ENCODE measurements at places on chromosomes 16 and 17.
A peak's percentile ranks its signal among the peaks of the same experiment; 100 is the strongest.

DNA sequence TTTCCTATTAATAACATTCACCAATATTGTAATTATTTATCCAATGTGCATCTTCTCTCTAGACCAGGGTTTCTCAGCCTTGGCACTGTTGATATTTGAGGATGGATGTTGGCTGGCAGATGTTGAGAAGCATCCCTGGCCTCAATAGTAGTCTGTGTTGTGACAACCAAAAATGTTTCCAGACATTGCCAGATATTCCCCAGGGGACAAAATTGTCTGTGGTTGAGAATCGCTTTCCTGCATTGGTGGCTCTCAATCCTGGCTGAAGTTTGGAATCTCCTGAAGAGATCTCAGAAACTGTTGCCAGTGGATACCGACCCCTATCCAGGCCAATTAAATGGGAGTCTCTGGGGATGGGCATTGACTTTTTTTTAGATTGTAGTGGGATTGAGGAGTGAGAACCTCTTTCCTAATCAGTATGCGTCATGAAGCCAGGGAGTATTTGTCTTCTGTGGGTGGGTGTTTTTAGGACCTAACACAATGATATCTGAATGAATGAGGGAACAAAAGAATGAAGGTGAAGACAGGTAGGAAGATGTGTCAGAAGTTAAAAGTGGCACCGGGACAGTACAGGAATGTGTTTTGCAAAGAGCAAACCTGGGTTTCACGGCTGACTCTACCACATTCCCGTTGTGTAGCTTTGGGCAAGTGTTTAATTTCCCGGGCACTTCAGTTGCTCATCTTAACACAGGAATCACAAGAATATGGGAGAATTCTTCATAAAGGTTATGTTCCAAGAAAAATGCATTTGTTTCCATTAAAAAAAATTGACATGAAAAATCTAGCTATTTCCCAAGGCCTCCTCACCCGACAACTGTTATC lies 24.3 kb downstream of the HSD17B2 start:
- DNase-seq = no peak

- DNase-seq = no peak
These were observed 8.9 kb upstream of the RAPGEFL1 start for GRCh38 chr17:40168262-40168832.

- no peak for DNase-seq
These were observed 2.3 kb downstream of the CCL4 start for GRCh38 chr17:36105781-36106492.

DNA sequence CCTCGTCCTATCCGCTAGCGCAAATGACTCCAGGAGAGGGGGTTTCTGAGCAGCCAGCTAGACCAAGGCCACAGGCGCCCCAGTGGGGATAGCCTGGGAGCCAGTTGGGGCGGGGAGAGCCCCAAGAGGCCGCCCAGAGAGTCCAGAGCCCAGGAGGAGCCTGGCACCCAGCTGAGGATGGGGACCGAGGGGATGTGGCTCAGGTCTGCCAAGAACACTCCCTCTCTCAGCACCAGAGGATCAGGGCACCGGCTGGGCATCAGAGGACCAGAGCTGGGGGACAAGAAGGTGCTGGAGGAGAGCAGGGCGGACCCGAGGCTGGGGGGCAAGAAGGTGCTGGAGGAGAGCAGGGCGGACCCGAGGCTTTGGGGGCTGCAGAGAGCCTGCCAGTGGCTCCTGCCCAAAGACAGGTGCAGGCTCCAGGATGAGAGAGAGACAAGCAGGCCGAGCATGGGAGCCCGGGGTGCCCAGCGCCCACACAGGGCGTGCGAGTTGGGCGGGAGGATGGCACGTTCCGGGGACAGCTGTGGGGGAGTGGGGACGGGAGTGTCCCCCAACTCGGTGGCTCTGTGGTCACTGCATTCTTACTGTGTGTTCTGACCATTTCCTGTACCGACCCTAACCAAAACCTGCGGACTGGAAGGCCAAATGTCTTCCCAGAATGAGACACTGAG lies 39.4 kb downstream of the TIMM22 start:
- no peak for DNase-seq

GRCh38 chr16:369866-370436 lies 387 bp downstream of the MRPL28 start:
- no peak for DNase-seq

GRCh38 chr16:3992297-3993051 lies 112.0 kb upstream of the CREBBP start:
- no peak for DNase-seq

DNA sequence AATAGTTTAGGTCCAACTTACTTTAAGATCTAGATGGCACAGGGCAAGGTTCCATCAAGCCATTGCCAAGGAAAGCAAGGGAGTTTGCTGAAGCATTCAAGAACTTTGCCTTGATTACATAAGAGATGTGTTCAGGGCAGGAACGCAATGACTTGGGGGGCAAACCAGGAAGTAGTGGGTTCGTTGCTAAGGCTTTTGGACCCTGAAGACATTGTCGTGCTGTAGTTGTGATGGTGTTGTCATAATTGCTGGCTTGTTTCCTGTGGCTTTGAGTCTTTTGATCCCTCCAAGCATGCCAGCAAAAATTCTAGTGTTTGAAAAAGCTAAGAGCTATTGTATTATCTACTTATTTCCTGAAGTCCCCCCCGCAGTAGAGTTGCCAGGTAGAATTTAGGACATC lies 70.7 kb upstream of the HNF1B start:
- DNase-seq = no peak

DNA sequence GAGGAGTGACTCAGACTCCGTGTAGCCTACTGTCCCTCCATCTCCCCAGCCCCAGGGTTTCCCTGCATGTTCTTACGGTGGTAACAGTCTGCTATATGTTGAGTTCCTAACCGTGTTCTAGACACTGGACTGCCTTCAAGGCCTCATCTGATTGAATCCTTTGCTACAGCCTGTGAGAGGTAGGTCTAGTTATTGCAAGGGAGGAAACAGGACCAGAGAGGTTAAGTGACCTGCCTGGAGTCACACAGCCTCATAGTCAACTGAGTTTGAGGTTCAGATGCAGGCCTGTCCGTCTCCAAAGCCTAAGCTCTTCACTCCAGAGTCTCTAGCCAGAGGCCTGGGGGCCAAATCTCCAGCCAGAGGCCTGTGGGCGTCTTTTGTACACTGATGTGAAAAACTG lies 98.0 kb downstream of the SDR42E1 start:
- no peak for DNase-seq

DNA sequence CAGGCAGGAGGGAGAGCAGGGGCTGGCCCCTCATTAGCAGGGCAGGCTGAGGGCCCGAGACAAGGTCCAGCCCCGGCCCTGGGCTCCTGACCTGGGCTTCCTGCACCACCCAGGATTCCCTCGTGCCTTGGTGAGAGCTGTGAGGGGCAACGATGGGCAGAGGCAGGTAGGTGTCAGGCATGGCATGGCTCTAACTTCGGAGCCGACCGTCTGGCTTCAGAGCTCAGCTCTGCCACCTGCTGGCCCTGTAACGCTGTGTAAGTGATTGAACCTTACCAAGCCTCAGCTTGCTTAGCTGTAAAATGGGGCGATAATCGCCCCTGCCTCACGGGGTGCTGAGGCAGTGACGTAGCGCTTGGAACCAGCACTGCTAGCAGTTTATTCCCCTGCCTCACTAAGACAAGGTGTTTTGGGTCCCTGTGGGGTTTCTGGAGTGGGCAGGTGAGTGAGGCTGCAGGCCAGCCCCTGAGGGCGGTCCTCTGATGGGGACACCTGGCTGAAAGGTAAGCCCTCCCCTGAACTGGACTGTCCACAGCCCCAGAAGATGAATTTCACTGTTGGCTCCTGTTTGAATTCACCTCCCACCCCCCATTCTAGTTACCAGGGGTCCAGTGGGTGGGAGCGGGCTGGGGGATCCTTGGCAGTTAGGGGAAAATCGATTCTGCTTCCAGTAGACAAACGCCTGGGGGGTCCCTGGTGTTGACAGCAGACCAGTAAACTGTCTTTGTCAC lies 184.8 kb upstream of the GSE1 start:
- DNase-seq = no peak

DNA sequence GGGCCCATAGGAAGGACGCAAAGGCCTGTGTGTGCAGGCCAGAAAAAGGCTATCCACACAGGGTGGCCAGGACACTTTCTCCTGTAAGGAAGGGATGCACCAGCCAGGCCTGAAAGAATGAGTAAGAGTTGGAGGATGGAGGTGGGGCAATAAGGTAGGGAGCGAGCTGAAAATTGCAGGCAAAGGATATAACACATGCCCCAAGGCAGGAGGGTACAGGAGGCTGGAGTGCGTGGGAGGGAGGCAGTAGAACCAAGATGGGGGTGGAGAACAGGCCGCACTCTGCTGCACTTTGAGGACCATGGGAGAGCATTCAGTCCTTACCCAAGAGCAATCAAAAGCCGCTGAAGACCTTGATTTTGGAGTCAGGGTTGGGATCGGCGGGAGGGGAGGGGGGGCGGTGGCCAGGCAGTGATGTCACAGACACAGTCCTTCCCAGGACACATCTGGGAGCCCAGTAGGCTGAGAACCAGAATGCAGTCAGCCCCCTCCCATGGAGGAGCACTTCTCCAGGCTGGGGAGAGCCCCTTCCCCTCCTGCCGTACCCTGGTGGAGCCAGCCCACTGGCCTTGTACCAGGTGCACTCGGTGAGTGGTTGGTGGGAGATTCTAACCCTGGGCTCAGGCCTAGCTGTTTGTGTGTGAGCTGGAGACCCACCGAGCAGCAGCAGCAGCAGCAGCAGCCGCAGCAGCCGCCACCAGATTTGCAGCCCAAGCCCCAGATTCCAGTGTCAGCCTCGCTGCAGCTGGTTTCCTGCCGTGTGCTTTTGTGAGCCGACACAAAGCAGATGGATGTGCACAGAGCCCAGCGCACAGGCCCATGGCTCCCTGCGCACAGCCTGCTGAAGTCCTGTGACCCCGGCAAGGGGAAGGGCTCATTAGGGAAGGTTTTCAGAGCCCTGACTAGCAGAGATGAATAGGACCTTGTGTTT lies 17.5 kb downstream of the ANKRD40 start:
- DNase-seq = no peak

GRCh38 chr17:57999496-58000017 lies 7.5 kb downstream of the SRSF1 start:
- peak; percentile 21 for DNase-seq
